Activated CD4-positive, alpha-beta T cell treated with anti-CD3 and anti-CD28 coated beads, Interleukin-2, Interleukin-6, amounts not matched to agents 100 ng/mL and 50 ng/mL, durations not matched to agents 16 hours and 8 hours (primary cell): ENCODE measurements at places on chromosomes 7 and 10.

DNA sequence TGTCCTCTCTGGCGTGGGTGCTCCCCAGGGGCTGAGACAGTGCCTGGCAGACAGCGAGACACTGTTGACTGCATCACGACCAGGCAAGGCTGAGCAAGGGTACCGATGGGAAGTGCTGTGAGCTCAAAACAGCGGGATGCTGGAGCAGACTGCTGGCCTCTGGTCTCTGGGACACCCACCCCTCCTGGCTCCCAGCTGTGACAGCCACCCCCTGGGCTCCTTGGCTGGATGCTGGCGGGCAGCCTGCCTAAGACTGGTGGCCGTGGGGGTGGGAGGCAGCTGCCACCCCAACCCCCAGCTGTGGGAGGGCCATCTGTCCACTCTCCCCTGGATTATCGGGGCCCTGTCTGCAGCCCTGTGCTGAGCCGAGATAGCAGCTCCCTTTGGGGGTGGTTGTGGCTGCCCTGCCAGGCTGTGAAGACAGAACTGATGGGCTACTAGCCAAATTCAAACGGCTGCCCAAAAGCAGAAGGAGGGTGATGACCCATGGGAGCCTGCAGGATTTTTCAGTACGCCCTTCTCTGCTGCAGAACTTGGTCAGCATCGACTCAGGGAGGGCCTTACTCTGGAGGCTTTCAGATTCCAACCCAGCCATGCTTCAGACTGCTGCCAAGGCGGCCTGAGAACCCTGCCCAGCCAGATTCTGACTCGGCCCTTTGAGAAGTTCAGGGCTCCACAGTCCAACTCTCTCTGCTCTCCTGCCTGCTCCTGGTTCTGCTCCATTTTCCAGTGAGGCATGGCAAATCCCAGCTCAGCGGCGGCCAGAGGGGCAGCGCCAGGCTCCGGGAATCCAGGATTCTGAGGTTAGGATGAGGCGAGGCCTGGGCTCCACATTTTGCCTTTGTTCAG lies 125.3 kb downstream of the NEURL1 start:
- no peak for DNase-seq

DNA sequence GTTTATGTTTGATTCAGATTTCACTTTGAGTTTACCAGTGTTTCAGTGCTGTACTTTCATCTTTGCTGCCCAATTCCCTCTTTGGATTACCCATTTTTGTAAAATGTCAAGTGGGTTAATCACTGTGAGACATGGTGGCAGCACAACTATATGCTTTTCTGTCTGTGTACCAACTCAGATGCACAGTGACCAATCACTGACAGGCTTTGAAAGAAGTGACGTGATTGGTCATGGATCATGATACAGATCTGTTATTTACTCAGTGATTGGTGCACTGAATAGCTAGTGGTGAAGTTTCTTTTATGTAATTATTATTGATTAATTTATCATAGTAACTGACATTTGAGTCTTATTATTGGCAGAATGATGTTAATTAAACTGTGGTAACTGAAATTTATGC lies 126.9 kb downstream of the SDK1 start:
- DNase-seq: peak; percentile 7

DNA sequence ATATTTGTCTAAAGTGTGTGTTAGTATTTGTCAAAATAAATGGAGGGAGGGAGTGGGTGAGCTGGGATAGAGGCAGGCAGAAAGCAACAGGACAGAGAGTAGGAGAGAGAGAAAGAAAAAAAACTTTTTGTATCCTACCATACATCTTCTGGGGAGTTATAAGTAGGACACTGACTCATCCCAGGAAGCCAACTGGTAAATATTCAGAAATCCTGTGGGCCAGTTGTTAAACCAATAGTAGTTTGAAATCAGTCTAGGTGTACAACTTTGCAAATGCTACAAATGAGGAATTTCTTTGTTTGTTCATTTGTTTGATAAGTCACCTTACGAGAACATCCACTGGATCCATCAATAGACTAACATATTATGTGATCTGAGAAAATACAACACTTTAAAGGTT lies 980.9 kb downstream of the GATA3 start:
- DNase-seq: no peak

GRCh38 chr7:148867596-148868377 lies 16.3 kb downstream of the EZH2 start:
- DNase-seq: no peak

- no peak for DNase-seq
Observed at GRCh38 chr10:30944005-30944404, 87.7 kb downstream of the ZNF438 start.

- DNase-seq: no peak
Observed at GRCh38 chr7:122884186-122884585, 2.1 kb downstream of the CADPS2 start.

DNA sequence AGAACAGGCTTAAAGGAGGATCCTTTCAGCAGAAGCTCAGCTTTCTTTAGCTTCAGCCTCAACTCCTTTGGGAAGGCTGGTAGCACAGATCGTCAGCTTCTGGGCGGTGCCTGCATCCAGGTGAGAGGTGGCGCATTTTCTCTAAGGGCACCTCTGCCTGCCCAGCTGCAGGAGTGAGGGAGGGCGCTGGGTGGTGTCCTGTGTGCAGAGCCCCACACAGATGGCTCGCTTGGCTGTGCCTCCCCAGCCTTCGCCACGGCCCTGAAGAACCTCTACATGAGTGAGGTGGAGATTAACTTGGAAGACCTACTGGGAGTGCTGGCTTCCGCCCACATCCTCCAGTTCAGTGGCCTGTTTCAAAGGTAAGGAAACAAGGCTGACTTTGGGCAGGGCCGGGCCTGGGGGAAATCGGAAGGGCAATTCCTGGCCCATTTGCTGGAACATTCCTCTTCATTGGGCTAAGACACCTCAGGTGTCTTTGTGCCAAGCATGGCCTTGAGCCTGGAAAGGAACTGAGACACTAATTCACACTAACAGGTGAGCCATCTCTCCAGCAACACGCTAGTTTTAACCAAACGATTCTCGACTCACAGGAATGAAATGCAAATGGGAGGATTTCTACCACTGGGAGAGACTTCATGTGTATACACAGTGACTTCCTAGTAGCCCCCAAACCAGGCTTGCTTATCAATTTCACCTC lies 19.9 kb downstream of the BTBD16 start:
- DNase-seq: no peak
